ENCODE measurements at places on chromosomes 11 and 22.

DNA sequence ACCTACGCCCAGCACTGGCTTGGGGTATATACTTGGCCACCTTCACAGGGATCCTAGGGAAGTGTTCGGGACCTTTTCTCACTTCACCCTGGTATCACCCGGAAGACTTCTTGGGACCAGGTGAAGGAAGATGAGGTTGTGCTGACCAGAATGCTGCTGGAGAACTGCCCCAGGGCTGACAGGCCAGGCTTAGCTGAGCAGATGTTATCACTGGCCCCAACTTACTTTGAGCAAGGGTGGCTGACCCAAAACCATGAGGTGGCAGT, 4.5 kb downstream of the FTH1 start:
- no peak for DNase-seq

DNA sequence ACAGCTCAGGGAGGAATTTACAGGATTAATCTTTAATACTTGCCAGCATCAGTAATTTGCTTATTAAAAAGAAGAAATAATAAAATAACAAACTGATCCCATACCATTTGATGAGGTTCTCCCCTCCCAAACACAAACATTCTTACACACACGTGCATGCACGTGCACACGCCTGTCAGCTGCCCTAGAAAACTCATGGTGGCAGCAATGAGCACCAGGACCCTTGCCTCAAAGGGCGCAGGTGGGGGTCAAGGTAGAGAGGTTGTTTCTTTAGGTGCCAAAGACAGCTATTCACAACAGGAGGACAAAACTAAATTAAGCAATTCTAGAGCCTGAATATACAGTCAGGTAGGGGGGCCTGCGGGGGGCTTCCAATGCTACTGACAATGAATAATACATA, 219.3 kb downstream of the BUD13 start:
- no peak for DNase-seq

GRCh38 chr11:95652002-95652472, 137.5 kb downstream of the FAM76B start:
- no peak for DNase-seq

DNA sequence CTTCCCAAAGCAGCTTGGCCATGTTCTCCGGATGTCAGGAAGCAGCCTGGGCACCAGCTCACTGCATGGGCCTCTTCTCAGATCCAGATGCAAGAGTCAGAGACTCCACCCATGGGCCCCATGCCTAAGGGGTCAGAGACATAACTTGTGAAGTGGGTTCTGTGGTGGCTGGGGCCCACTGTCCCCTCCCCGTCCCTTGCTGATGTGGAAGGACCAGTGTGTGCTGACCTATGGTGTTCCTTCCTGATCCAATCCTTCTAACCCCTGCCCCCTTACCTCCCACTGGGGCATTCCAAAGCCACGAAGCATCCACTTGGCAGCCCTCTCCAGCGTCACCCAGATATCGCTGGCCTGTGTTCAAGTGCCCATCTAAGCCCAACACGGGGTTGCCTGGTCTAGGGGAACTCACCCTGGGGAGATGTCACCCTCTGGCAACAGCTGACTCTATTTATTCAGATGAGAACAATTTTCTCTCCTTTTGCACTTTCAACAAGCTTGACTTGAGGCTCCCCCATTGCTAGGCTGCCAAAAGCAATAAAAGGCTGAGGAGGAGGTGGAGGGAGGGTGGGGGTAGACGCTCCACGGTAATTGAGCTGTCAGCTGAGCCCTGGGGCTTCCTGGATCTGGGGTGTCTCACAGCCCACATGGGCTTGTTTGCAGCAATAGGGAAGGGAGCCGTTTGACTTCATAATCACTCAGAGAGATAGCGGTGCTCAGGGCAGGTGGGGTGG, 158.5 kb downstream of the ADAMTS15 start:
- DNase-seq: no peak

GRCh38 chr11:2579315-2580060, 120.3 kb downstream of the KCNQ1OT1 start:
- no peak for DNase-seq

DNA sequence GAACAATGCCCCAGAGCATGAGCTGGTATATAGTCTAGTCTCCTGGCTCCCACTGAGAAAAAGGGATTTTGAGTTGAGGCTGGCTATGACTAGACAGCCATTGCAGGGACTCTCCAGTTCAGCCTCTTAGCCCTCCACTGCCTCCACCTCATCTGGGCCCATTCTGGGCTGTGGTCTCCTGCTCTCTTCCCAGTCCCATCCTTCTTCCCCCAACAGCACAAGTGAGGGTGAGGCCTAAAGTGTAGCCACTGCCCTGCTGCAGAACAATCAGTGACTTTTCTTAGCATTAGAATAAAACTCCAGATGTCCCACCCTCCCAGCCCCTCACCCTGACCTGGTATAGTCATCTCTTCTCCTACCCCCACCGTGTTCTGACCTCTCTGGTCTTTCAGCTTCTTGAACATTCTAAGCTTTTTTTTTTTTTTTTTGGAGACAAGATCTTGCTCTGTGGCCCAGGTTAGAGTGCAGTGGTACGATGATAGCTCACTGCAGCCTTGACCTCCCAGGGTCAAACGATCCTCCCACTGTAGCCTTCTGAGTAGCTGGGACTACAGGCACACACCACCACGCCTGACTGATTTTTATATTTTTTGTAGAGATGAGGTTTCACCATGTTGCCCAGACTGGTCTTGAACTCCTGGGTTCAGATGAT, 4.3 kb downstream of the MED15 start:
- no peak for DNase-seq

DNA sequence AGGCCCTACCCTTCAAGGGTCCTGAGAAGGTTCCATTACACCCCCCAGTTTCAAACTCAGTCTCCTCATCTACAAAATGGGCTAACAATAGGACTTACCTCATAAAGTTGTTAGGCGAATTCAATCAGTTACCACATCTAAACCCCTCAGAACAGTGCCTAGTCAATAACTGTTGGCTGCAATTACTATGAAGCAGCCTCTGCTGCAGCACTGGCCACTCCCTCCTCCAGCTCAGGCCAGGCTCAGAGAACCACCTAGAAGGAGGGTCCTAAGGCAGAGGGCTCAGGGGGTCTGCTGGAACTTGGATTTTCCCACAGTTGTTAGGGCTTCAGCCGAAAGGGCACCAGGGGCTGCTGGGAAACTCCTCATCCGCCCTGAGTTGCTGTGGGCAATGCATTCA, 4.7 kb downstream of the FADS3 start:
- DNase-seq: no peak

DNA sequence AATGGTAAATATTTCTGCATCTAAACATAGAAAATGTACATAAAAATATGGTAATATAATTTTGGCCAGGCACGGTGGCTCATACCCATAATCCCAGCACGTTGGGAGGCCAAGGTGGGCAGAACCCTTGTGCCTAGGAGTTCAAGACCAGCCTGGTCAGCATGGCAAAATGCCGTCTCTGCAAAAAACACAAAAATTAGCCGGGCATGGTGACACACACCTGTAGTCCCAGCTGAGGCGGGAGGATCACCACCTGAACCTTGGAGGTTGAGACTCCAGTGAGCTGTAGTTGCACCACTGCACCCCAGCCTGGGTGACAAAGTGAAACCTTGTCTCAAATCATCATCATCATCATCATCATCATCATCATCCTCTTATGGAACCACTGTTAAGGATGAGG, 230.6 kb upstream of the NCAM1 start:
- no peak for DNase-seq
